Activated CD8-positive, alpha-beta memory T cell treated with anti-CD3 and anti-CD28 coated beads for 4 hours (primary cell): ENCODE measurements at places on chromosomes 1 and 21.

DNA sequence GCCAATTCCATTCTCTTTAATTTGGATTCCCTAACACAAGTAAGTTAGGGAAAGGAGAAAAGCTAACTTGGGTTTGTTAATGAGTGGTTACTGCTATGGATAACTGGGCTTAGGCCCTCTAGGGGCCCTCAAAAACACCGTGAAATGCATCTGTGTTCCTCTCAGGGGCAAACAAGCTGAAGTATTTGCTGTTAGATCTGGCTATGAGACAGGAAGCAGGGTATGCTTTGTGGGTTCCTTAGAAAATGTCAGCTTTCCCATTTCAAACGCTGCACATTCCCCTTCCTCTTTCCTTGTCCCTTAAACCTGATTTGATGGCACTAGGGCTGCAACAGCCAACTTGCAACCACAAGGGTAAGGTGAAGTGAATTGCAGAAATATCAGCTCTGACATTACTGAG is 5.7 kb upstream of the CAP1 start:
- DNase-seq: no peak

DNA sequence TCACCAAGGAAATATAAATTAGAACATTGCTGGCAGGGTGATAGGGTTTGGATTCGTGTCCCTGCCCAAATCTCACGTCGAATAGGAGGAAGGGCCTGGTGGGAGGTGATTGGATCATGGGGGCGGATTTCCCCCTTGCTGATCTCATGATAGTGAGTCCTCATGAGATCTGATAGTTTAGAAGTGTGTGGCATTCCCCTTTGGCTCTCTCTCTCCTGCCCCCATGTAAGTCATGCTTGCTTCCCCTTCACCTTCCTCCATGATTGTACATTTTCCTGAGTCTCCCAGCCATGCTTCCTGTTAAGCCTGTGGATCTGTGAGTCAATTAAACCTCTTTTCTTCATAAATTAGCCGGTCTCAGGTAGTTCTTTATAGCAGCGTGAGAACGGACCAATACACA is 60.6 kb downstream of the VPS26C start:
- DNase-seq: no peak

DNA sequence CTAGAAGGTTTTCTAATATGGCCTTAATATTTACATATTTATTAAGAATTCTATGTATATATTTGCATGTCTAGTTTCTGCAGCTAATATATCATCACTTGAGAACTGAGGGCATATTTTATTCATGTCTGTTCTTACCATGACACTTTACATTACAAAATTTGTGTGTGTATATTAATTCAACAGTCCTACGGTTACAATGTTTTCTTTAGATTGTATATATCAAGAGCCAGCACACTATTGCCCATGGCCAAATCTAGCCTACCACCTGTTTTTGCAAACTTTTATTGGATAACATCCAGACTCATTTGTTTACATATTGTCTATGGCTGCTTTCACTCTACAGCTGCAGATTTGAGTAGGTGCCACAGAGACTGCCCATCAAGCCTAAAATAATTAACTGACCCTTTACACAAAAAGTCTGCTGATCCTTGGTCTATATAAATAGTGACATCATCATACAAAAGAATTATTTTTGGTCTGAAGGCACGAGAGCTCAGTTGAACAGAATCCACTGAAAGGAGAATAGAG is 577.4 kb upstream of the PBX1 start:
- no peak for DNase-seq

DNA sequence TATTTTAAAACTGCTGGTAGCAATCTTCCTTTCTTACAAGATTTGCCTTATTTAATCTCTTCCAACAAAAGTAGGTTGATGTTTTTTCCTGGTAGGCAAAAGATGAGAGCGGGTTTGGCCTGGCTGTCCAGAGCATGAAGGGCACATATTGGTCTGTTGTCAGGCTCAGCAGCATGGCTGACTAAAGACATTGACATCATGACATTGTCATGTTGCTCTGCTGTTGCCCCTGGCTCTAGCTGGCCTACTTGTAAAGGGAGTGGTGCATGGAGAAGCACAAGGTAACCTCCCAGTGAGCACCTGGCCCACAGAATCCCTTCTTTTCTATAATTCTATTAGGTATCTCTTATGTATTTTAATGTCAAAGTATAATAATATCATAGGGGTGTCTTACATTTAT is 23.6 kb downstream of the GNPAT start:
- DNase-seq: no peak
